OCI-LY7 (cell line): ENCODE measurements at places on chromosomes 13 and 19.
A peak's percentile ranks its signal among the peaks of the same experiment; 100 is the strongest.

DNA sequence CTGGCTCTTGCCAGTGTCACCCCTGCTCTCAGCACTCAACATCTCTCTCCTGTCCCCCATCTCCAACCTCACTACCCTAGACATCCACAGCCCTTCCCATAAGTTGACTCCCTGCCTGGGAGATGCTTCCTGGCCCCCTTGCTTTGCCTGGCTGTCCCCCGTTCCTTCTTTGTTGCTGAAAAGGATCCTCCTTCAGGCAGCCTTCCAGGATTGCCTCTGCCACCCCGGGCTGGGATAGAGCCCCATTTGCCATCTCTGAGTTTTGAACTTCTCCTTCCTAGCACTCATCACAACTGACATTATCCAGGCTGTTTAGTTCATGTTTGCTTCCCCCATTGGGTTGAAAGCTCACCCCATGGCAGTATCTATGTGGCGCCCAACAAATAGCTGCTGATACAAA is 20.0 kb downstream of the CPAMD8 start:
- no peak for DNase-seq

- DNase-seq, result no peak
Measured at GRCh38 chr19:52231154-52231910, 38.1 kb upstream of the ZNF766 start.

GRCh38 chr19:32458500-32459123 is 53.0 kb downstream of the DPY19L3 start:
- DNase-seq, result no peak

GRCh38 chr13:111130116-111130508 is 15.0 kb downstream of the ARHGEF7 start:
- DNase-seq, result no peak

GRCh38 chr13:46170687-46171086 is 11.3 kb downstream of the LCP1 start:
- DNase-seq, result peak; percentile 47

- DNase-seq, result no peak
Measured at GRCh38 chr19:38834104-38834490, 2.5 kb upstream of the ECH1 start.

DNA sequence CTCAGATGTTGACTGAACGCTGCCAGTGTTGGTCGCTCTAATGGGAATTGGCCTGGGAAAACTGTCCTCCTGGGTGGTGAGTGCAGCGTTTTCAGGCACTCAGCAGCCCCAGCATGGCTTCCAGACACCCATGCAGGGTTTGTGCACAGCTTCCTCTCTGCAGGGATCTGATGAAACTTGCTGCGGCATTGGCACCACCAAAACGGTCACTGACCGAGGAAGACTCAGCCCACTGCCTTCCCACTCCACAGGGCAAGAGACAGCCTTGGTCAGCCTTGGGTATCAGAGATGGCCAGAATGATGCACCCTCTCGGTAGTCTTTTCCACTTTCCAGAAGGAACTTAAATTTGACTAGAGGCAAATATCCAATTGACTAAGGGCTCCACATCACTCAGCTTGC is 398.9 kb downstream of the IRS2 start:
- DNase-seq, result no peak

DNA sequence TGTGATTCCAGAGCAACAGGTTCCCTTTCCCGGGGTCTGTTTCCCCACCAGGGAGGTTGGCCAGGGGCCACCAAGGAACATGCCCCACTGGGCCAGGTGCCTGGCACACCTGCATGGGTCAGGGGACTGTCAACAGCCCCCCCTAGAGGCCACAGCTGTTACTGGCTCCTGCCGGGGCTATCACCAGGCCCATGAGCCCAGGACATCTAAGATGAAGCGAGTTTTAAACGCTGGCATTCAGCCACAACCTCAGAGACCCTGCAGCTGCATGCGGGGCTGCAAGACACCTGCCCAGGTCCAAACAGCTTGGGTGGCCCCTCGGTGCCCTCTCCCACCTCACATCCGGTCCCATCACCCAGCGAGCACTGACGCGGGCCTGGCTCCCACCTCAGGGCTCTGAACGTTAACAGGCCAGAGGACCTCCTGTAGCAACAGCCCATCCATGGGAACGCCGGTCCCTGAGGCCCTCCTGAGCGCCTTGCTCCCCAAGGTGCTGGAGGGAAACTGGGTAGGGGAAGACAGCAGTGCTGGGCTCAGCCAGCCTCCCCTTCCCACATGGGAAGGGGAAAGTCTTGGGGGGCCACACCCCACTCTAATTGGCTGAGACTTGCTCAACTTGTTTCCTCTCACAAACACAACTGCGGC is 12.0 kb downstream of the KHSRP start:
- peak; percentile 60 for DNase-seq

DNA sequence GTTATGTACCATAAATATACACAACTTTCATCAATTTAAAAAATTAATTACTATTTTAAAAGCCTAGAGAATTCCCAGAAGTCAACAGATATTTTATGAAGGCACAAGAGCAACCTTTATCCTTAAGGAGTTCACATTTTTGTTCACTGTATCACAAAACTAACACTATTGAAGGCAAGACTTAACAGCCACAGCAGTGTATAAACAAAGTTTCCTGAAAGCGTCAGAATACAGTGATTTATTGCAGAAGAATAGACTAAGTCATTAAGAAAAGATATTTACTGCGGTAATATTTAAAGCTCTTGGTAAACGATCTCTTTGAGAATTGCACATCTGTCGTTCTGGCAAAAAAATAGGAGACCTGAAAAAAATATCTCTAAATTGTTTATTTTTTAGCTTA is 419.3 kb upstream of the NBEA start:
- DNase-seq, result no peak

- DNase-seq, result no peak
Measured at GRCh38 chr13:46683676-46684260, 113.2 kb downstream of the ESD start.

DNA sequence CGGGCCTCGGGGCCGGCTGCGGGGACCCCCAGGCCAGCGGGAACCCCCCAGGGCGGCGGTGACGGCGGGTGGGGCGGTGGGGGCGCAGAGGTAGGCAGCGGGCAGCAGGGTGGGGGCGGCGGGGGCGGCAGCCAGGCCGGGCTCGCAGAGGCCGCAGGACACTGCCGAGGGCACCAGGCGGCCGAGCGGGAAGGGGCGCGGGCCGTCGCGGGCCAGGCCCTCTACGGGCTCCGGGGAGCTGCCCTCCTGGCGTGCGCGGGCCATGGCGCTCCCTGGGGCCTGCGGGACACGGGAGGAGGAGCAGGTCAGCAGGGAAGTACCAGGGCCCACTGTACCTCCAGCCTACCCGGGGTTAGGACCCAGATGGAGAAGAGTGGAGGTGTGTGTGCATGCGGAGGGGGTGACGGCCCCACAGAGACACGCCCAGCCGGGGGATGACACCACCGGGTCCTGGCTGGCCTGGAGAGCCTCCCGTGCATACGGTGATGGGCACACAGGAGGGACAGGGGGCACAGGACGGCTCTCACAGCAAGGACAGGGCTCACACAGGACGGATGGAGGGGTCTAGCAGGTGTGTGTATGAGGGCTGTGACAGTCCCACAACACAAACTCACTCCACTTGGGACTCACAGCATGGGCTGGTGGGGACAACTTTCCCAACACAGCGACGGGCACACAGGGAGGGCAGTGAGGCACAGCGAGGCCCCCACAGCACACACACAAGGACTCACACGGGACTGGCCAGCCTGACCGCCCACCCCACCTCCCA is 2.6 kb downstream of the BBC3 start:
- peak; percentile 59 for DNase-seq

DNA sequence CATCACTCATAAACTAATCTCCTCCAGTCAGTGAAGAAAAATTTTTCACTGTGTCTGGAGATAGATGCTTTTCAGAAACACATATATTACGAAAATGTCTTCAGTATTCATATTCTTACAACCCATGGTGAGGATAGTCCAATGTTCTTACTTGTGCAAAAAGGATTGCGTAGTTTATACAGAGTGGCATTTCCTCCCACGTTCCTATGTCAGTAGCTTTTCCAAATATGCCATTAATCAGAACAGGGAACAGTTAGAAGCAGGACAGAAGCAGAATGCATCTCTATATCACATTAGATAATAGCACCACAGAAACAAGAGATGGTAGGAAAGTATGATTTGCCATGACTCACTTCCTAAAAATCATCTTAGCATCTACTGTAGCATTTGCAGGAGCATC is 282.9 kb downstream of the SLITRK5 start:
- DNase-seq, result no peak

DNA sequence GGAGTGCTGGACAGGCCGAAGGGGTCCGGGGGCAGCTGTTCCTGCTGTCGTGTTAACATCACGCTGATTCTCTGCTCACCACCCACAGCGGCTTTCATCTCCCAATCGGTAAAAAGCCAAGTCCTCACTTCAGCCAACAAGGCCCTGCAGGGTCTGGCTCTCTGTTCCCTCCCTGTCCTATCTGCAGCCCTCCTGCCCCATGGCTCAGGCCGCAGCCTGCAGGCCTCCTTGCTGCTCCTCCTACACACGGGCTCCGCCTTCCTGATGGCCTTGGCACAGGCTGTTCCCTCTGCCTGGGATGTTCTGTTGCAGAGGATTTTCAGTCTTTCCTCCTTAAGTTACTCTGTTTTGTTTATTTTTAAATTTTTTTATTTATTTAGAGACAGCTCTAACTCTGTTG is 22.2 kb downstream of the FUZ start:
- DNase-seq, result no peak

GRCh38 chr13:79477968-79478367 is 3.0 kb upstream of the NDFIP2 start:
- DNase-seq, result no peak
